GM04503 (cell line): ENCODE measurements at places on chromosomes 7 and 10.
A peak's percentile ranks its signal among the peaks of the same experiment; 100 is the strongest.

GRCh38 chr10:28094121-28094520 lies 95.2 kb upstream of the ODAD2 start:
- no peak for DNase-seq

GRCh38 chr7:105007298-105007697 lies 6.7 kb upstream of the KMT2E start:
- no peak for DNase-seq

DNA sequence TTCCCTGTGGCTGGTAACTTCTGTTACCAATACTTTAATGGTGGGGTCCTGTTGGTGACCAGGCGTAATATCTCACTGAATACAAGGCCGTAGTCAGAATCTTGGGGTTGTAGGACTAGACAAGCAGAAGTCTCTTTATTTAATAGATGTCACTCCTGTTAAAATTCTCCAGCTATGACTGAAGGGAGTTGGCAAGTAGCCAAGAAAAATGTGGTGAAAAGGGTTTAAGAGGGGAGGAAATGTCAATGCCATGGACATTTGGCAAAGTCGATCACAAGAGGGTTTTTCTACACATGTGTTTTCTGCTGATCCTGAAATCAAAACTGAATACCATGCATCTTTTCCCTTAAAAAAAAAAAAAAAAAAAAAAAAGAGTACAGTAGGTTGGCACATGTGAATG lies 533.5 kb downstream of the AUTS2 start:
- DNase-seq, result no peak

DNA sequence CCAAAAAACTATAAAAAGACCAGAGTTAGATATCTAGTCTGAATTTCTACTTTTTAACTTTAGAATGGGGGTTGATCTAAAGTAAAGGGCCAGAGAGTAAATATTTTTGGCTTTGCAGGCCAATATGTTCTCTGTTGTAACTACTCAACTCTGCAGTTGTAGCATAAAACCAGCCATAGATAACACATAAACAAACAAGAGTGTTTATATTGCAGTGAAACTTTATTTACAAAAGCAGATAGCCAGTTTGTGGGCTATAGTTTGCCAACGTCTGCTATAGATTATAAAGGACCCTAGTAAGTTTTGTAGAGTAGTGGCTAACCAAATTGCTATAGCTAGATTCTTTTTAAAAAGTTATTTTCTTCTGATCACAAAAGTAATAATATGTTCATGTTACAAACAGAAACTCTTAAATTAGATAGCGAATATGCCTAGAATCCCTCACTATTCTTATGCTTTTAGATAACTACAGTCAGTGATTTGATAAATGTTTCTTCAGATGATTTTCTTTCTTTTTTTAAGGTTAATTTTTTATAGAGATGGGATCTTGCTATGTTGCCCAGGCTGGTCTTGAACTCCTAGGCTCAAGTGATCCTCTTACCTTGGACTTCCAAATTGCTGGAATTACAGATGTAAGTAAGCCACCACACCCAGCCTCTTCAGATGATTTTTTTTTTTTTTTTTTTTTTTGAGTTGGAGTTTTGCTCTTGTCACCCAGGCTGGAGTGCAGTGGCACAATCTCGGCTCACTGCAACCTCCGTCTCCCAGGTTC lies 23.6 kb upstream of the HBP1 start:
- DNase-seq, result no peak

DNA sequence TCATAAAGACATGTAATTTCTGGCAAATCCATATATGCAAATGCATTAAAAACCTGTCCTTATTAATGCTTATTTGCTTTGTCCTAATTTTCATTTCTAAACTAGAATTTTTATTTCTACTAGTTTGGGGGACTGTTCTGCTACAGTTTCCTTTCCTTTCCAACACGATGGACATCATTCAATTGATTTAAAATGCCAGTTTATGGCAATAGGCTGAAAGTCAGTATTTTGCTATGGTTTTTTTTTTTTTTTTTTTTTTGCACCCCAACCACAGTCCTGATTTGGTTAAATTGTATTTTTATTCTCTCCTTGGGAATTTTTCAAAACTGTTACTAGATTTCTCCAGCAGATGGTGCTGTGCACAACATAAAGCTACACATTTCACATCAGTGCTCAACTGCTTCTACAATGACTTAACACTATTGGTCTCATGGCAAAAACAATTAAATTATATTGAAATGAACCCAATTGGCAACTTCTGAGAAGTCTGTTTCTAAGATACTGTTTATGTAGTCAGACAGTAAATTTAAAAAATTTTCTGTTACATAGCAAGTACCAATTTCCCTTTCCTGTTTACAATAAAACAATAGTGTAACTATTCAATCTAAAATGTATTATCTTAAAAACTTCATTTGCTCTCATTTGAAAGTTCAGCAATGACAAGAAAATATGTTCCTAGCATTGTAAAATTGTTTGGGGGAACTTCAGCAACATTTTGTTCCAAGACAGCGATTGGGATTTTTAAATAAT lies 193.8 kb upstream of the CCDC6 start:
- DNase-seq, result no peak

DNA sequence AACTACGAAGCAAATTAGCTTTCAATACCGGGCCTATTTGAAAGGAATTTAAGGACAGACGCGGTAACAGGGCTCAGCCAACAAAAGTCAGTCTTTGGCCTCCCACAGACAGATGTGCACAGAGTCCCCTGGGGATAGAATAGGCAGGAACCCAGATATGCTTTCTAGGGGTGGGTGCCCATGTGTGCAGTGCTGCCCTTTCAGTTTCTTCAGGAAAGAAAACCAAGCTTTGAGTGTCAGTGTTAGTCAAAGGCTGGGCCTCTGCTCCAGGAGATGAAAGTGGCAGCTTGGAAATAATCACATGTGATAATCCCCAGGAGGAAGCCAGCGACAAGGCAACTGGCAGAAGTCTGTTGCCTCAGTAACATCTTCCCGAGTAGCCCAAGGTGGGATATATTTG lies 43.8 kb upstream of the CSTF2T start:
- DNase-seq, result peak; percentile 3

DNA sequence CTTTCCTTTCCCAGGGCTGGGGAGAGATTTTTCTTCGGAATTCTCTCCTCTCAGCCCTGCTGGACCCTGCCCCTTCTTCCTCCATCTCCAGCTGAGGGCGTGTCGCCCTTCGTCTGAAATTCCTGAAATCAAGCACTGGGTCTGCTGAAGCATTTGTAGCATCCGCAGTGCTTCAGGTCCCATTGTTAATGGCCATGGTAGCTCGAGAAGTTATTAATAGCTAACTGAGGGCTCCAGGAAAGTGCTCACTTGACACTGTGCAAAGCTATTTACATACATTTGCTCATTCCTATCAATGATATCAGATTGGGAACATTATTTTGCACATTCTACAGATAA lies 515 bp downstream of the FAM149B1 start:
- no peak for DNase-seq
